ENCODE measurements at places on chromosomes 3 and 15.

DNA sequence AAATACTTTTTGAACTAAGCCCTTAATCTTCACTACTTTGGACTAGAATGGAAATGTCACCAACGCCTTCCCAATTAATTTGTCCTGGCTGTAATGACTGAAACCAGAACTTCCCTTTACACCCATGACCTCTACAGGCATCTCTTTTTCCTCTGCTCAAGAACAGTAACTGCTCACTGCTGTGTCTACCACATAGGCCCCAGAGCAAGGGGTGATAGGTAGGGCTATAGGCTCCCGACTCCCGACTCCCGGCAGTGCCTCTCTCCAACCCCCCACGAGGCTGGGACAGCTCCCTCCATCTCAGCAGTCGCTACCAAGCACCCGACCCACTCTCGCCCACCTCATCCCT, 384 bp upstream of the LEKR1 start:
- DNase-seq = no peak

GRCh38 chr3:104447681-104448080, 919.0 kb upstream of the ALCAM start:
- DNase-seq = no peak

DNA sequence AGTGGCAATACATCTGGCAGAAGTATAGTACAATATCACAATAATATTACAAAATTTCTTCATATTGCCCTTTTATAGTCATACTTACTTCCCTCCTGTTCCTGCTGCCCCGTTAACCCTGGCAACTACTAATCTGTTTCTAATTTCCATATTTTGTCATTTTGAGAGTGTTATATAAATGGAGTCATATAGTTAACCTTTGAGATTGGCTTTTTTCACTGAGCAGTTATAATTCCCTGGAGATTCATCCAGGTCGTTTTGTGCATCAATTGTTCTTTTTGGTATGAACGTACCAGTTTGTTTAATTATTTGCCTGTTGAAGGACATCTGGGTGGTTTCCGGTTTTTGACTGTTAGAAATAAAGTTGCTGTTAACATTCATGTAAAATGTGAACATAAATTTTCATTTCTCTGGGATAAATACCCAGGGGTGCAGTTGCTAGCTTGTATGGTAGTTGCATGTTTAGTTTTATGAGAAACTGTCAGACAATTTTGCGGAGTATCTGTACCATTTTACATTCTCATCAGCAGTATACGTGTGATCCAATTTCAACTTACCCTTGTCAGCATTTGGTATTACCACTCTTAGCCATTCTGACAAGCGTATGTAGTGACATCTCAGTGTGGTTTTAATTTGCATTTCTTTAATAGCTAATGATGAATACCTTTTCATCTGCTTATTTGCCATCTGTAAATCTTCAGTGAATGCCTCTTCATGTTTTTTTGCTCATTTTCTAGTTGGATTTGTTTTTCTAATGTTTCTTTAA, 32.2 kb upstream of the IL20RB start:
- no peak for DNase-seq

- no peak for DNase-seq
Measured at GRCh38 chr15:101361418-101361817, 66.4 kb upstream of the SNRPA1 start.

DNA sequence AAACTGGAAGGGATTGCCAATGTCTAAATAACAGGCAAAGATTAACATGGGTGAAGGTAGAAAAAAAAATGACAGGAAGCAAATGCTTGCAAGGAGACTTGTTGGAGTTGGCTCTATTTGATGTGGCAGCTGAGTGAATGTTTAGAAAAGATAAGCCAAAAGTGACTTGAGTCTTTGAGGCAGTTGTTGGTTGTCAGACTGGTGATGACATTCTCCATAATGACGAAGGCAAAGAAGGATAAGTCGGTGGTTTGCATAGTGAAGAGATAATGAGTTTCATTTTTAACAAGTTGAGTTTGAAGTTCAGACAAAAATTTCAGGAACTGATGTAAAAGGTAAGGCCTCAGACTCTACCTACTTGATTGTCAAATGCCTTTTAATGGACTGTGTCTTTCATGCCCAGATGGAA, 704.1 kb upstream of the SGO1 start:
- no peak for DNase-seq

DNA sequence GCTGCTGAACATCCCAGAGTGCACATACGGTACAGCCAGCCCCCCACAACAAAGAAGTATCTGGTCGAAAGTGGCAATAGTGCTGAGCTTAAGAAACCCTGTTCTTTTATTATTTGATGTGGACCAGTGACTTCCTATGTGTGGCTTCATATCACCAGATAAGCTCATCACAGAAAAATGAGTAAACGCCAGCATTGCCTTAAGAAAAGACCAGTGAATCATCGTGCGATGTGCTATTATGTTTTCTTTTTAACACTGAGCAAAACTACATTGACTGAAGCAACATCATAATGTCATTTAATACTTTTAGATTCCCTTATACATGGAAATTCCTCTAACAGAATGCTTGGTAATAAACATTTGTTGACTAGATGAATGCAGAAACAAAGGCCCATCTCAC, 45.2 kb upstream of the ARRDC4 start:
- DNase-seq = no peak

- DNase-seq = no peak
Measured at GRCh38 chr3:196096382-196096953, 14.6 kb upstream of the TFRC start.

- DNase-seq = no peak
Measured at GRCh38 chr15:27665002-27665401, 434.1 kb downstream of the OCA2 start.

- DNase-seq = no peak
Measured at GRCh38 chr3:138377804-138378203, 29.4 kb downstream of the MRAS start.

Measured in stimulated activated CD8-positive, alpha-beta memory T cell treated with anti-CD3 and anti-CD28 coated beads, Interleukin-4, amount 100 ng/mL, for 4 hours (primary cell).